IPS-NIHi11 (cell line): ENCODE measurements at places on chromosomes 1 and 21.

- no peak for DNase-seq
Observed at GRCh38 chr21:28385845-28386244, 606.8 kb downstream of the LTN1 start.

GRCh38 chr21:23712166-23712565 lies 1895.1 kb downstream of the MRPL39 start:
- DNase-seq = no peak

DNA sequence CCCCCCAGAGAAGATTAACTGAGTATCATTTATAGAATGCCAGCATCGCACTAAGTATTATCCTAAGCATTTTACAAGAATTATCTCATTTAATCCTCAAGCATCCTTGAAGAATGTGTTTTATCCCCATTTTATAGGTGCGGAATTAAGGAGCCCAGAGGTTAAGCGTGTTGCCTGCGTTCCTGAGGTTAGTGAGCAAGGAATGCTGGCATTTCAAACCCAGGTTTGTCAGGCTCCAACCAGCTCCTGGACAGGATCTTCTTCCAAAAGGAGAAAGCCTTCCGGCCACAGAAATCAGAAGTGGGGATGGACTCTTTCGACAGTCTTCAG lies 82.3 kb downstream of the SSBP3 start:
- DNase-seq = no peak

DNA sequence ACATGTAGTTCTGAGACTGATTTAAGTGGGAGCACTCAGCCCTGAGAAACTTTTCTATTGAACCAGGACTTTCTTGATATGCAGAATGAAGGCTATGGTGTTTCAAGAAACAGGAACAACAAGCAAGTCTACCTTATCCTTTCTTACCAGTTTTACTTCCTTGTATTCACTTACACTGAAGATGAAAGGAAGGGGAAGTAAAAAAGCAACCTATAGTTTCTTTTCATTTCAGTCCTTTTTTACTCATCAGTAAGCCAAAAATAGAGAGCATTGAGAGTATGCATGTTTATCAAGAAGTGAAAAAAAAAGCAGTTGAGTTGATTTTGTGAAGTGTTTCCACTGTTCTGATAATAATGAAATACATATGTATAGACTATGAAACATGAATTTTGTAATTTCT lies 1010.3 kb downstream of the AMY1C start:
- DNase-seq = no peak

DNA sequence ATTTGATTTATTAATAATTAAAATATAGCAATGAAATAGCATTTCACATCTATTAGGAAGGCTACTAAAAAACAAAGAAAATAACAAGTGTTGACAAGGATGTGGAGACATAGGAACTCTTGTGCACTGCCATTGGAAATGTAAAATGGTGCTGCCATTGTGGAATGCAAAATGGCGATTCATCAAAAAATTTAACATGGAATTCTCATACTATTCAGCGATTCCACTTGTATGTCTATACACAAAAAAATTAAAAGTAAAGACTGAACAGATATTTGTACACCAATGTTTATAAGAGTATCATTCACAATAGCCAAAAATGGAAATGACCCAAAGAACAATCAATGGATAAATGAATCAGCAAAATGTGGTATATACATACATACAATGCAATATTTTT lies 101.3 kb upstream of the S1PR1 start:
- no peak for DNase-seq

DNA sequence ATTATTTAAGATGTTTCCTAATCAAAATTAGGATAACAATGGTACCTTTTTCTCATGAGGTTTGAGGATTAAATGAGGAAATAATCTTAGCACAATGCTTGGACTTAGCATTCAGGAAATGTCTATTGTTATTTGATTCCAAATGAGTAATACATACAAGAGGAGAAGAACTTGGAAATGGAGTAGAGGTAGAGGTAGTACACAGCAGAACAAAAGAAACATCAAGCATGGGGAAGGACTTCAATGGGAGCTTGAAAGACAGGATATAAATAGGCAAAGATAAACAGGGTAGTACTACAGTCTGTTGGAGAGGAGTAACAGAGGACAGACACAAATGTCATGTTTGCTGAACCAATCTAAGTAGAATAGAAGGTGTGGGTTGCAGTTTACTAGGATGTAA lies 59.5 kb upstream of the RGS2 start:
- DNase-seq = no peak

DNA sequence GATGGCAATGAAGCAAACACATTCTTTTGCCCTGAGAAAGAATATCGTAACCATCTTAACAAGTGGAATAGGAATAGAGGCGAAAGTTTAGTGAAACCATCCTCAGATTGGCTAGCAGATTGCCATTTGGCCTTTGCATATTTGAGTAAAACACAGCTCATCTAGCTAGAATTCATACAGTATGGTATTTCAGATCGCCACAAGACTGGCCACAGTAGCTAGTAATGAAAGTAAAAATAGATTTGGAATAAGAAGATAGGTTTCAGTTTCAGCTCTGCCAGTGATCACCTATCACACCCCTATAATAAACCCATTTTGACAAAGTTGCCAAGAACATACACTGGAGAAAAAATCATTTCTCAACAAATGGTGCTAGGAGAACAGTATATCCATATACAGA lies 294.9 kb downstream of the LRRIQ3 start:
- no peak for DNase-seq

DNA sequence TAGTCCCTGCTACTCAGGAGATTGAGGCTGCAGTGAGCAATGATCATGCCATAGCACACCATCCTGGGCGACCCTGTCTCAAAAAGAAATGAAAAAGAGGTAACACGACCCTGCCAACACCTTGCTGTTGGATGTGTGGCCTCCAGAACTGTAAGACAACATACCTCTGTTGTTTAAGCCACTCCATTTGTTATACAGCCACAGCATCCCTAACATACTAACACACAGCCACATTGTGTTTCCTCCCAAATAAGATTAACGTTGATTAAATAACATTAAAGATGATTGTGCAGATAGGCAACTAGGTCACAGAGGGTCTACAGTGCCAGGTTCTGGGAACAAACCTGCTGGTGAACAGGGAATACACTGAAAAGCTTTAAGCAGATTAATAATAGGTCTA lies 170.4 kb downstream of the RERE start:
- DNase-seq = no peak

GRCh38 chr1:33137800-33138199 lies 44.0 kb downstream of the TRIM62 start:
- DNase-seq = peak; percentile 73

DNA sequence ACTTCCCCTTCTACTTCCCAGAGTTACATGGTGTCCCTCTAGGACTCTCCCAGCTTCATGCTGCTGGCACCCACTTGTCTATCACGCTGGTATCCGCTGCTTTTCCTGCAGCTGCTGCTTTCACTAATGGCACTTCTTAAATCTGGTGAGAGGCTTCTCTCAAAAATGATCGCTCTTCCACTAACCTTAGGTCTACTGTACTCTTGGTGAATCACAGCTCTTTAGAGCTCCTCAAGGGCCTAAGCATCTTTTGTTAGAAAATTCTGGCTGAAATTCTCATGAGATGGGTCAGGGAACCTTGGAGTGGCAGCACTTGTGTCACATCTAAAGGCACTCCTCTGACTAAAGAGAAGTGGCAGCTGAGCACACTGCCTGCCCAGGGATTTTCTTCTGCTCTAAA lies 32.1 kb downstream of the ZMYND12 start:
- no peak for DNase-seq

DNA sequence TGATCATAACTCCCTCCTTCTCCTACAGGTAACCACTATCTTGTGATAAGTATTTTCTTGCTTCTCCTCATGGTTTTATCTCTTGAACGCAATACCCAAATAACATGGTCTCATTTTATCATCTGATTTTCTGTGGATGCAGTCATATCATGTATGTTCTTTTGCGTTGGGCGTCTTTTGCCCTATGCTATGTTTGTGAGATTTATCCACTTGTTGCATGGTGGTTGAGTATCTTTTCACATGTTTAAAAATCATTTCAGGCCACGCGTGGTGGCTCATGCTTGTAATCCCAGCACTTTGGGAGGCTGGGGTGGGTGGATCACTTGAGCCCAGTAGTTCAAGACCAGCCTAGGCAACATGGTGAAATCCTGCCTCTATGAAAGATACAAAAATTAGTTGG lies 15.6 kb downstream of the PADI3 start:
- DNase-seq = no peak

DNA sequence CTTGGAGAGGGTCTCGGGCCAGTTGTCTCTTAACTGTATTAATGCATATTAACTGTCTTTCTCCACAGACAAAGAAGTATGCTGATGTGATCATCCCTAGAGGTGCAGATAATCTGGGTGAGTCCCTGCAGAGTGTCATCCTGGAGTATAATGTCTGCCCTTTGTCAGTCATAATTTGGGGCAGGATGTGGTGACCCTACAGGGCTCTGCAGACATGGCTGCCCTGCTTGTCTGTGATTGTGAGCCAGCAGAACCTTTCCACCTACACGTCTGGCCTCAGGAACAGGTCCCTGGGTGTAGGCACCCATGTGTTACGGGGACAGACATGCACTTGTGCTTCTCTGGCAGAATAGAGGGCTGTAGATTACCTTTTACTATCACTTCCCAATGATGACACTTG lies 78.4 kb downstream of the UCK2 start:
- no peak for DNase-seq

DNA sequence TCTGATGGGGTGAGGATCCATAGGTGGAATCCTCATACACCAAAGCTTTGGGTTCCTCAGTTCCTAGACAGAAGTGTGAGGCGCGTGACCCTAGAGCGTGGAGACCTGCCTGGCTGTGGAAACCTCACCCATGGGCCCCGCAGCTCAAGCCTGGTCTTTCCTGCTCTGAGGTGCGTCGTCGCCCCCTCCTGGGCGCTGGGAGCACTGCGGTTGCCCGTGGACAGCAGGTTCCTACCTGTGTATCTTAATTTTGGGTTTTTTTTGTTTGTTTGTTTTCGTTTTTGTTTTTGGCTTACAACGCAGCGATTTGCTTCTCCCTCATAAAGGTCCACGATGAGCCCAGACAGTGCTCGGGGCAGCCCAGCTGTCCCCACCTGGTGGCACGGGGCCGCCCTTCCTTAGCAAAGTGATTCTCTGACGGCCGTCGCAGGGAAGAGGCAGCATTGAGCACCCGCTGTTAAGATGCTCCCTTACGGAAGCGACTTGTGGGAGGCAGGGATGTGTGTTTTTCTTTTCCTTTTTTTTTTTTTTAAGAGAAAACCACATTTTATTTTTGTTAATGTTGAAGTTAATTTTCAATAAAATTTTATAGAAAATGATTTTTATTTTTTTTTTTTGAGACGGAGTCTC lies 36.5 kb upstream of the TRAPPC10 start:
- peak; percentile 86 for DNase-seq

DNA sequence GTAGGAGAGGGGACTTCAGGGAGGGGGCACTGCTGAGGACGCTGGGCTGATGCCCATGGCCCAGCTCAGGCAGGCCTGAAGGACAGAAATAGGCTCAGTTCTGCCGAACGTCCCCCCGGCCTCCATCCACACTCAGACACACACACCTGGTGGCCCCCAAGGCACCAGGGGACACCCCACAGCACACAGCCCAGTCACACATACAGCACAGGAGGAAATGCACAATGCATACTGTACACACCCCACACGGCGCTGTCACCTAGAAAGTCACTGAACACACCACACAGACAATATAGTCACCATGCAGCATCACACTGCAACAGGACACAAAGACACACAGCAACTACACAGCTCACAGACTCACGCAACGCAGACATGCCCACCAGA lies 562 bp downstream of the SYTL1 start:
- no peak for DNase-seq

- no peak for DNase-seq
Observed at GRCh38 chr1:58431901-58432620, 114.5 kb downstream of the OMA1 start.

DNA sequence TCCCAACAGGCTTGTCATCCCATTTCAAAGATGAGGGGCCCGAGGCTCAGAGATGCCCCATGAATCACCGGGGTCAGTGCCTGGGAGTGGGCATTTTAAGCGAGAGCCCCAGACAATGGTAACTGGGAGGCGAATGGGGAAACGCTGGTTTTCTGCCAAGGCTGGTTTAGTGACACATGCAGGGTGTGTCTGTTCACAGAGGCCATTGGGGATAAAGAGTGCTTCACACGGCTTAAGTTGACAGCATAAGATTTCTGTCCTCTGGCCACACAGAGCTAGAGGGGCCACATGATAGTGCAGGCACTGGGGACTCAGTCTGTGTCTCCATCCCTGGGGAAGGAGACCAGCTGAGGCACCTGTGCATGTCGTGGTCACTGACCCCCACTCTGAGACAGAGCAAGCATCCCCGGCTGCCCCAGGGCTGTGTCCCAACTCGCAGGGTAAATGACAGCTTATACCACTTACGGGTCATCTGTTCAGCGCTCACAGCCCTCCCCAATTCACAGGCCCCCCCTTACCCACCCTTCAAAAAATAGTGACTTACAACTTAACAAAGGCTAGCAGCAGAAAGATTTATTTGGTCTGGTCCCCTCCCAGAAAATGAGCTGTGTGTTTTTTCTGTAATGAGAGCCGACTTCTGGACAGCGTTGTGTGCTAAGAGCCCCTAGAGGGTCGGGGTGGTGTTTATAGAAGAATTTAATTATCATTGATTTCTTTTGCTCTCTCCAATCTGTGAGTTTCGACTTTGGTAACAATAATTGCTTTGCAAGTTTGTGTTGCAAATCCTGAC lies 34.9 kb upstream of the ARHGEF16 start:
- no peak for DNase-seq

DNA sequence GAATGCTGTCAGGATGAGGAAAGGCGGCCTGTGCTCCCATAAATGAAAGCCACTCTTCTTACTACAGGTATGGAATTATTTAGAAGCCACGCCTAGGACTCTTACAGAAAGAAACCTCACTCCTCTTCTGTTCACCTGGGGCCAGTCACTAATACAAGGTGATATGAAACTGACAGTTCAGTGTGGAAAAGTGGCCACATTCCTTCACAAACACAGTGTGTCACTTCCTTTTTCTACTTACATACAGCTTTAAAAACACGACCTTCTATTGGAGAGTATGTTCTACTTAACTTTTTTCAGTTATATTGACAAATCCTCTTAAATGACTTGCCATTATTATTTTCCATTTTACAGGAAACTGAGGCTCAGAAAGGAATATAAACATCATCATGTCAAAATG lies 163.1 kb downstream of the PCNX2 start:
- no peak for DNase-seq

DNA sequence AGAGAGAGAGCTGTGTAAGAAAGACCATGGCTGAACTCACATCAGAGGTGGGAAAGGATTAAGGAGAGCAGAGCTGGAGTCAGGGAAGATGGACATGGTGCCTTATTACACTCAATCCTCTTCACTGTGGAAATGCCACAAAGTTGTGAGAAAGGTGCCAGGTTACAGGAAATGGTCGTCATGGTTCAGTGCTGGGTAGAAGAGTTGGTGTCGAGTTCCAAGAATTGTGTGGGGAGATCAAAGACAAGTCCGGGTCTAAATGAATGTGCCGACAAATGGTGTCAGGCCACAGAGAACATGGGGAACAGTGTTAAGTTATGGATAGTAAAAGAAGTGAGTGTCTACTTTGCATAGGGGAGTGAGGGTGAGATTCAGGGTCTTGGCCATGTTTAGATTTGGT lies 40.9 kb downstream of the LAMC2 start:
- peak; percentile 39 for DNase-seq

DNA sequence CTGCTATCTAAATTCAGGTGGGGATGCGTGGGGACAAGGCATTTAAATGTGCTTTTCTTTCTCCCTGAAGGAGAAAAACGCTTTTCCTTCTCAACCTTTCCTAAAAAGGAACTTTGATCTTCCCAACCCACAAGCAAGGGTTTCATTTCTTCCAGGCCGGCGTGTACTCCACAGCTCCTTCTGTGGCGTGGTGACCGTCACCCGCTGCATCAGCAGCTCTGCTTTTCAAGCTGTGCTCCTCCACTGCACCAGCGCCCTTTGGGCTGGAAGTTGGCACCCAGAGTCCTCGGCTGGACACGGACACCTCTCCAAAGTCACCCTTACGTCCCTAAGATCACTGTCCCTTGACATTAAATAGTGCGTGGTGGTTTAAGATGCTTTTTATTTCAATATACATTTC lies 54.3 kb downstream of the PEX14 start:
- DNase-seq = no peak
